ENCODE measurements at places on chromosomes 1 and 21. TPM values are rescaled to one million over a fixed set of nuclear protein-coding genes. Genes with fewer than 3 reads are reported as not detected.

RGSL1 gene
- total RNA-seq = not detected

PCBP3 gene
- total RNA-seq = not detected

CFHR2 gene
- not detected for total RNA-seq

LENEP gene
- 0.40 TPM for total RNA-seq

- DNase-seq = no peak
Measured at GRCh38 chr1:225819346-225820192, 9.6 kb downstream of the EPHX1 start.

DNA sequence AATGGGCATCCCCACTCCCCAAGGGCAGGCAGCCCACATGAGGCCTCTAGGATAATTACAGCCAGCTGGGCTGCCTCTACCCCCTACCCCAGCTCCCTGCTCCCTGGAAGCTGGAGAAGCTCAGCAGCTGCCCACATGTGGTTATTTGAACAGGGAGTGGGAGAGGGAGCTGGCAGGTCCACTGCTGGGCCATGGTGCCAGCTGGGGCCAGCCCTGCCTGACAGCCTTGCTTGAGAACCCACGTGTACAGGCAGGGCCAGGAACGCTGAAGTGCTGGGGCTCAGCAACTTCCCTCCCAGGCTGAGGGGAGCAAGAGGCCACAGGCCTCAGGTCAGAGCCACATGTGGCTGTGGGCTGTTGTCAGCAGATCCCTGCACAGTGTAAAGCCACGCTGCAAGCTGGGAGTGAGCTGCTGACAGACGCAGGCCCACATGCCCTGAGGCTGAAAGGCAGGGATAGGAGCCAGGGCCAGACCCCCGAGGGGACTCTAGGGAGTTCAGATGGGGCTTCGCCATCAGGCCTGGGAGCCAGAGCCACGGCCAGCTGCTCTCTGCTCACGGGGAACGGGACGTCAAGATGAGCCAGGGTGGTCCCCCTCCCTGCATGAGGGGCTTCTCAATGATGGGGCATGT, 129.0 kb downstream of the SYF2 start:
- DNase-seq = no peak

- no peak for DNase-seq
Measured at GRCh38 chr1:65420590-65421350, at the start of the genes LEPR and LEPROT. Gene LEPR (plus strand): TSS chr1:65420668. CDS start chr1:65565566, 144,898 bp downstream. Gene LEPROT (plus strand): TSS chr1:65420668. CDS start chr1:65420725, 57 bp downstream.

All from lung microvascular endothelial cell (primary cell).